ENCODE measurements at places on chromosomes 6 and 20.

DNA sequence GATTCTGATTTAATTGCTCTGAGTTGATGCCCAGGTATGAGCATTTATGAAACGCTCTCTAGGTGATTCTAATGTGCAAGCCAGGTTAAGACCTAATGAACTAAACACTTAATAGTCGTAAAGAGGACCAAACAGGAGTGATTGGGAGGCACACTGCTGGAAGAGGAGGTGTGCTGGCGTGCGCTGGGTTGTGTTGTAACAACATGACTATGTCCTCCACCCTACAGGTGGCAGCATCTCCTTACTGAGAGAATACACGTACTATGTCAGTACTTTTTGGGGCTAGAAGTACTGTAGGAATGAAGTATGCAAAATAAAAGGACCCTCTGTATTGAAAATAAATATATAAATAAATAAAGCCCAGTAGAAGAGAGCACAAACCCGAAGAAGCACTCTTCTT is 11.9 kb downstream of the C6orf89 start:
- peak; percentile 46 for DNase-seq

- DNase-seq: no peak
These were observed 14.0 kb downstream of the MRPS18A start for GRCh38 chr6:43673444-43674084.

- DNase-seq: no peak
These were observed 164.1 kb upstream of the CHD6 start for GRCh38 chr20:41782255-41782654.

DNA sequence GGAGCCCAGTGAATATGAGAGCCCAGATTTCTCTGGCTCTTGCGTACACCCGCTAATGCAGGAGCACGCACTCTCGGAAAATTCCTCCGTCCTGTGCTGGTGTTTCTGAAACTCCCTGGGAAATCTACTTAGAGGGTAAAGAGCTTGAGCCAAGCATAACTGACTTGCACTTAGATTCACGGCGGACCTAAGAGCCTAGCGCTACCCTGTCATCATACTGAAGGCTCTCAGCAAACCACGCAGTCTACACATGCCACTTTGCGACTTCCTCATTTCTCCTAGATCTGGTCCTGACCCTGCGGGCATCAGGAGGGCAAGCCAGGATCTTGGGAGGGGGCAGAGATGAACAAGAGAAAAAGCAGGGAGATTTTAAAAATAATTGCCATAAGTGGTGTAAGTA is 324.7 kb downstream of the CD83 start:
- no peak for DNase-seq

DNA sequence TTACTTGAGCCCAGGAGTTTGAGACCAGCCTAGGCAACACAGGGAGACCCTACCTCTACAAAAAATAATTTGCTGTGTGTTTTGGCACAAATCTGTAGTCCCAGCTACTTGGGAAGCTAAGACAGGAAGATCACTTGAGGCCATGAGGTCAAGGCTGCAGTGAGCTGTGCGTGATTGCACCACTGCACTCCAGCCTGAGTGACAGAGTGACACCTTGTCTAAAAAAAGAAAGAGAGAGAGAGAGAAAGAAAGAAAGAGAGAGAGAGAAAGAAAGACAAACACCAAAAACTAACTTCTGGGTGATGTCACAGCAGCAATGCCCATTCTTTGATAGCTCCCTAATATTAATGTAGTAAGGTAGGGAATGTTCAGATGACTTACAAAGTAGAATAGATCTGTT is 20.4 kb downstream of the USP49 start:
- DNase-seq: no peak
